SHP77 (cell line): ENCODE measurements at places on chromosomes 12 and 14.

DNA sequence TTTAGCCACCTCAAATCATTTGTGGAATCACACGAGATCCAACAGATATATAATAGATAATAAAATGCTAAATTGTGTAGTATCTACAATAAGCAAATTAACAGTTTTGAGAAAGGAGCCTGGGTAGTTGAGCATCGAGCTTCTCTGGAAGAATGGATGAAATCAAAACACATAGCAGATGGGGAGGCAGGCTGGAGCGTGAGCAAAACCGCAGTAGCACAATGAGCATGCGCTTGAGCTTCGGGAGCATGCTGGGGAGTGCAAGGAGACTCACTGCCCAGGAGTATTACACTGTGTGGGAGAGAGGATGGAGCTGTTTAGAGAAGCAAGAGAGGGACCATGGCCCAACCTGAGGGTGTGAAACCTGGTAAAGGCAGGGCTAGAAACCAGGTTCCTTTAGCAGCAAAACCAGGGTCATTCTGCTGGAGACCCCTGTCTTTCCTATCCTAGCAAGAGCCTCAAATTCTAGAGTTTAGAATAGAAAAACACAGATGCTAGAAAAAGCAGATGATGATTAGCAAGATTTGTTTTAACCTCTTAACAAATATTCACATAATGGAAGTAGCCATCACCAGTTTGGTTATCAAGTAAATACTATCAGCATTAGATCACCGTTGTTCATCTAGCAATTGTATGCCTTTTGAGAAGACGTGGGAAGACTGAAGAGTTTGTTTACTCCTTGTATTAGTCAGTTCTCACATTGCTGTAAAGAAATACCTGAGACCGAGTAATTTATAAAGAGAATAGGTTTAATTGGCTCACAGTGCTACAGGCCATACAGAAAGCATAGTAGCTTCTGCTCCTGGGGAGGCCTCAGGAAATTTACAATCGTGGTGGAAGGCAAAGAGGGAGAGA, 484.8 kb downstream of the EGLN3 start:
- no peak for DNase-seq

DNA sequence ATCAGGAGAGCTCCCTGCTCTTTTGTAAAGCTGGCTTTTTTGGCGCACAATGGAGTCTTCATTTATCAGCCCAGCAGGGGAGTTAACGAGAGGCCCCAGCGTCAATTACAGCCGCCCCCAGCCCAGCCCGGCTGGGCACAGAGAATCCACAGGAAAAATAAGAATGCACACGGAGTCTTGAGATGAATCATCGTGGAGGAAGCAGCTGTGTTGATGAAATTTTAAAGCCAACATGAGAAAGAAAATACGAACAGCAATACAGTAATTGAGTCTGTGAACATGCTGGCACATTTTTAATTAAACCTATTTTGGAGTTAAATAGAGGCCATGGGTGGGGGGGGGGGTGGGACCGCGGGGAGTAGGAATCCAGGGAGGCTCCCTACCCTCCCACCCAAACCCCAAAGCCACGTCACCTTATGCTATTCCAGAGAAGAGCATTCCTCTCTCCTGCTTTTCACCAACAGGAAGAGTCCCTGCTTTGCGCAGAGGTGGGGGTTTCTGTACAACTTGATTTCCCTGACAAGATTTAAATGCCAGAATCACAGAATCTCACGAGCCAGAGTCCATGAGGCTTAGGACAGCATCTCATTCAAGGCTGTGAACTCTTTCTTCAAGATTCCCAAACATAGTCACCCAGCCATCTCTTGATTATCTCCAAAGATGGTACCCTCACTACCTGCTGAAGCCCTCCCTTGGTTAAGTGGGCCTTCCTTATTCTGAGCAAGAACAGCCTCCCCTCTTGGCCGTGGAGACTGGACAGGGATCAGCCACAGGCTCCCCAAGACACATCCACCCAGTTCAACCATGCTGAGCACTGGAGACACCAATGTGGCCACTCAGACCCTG, 50.3 kb downstream of the CCNK start:
- DNase-seq: no peak

GRCh38 chr12:42031847-42032564, 112.7 kb downstream of the GXYLT1 start:
- no peak for DNase-seq

- DNase-seq: no peak
Measured at GRCh38 chr12:16984484-16984883, 378.5 kb upstream of the LMO3 start.

DNA sequence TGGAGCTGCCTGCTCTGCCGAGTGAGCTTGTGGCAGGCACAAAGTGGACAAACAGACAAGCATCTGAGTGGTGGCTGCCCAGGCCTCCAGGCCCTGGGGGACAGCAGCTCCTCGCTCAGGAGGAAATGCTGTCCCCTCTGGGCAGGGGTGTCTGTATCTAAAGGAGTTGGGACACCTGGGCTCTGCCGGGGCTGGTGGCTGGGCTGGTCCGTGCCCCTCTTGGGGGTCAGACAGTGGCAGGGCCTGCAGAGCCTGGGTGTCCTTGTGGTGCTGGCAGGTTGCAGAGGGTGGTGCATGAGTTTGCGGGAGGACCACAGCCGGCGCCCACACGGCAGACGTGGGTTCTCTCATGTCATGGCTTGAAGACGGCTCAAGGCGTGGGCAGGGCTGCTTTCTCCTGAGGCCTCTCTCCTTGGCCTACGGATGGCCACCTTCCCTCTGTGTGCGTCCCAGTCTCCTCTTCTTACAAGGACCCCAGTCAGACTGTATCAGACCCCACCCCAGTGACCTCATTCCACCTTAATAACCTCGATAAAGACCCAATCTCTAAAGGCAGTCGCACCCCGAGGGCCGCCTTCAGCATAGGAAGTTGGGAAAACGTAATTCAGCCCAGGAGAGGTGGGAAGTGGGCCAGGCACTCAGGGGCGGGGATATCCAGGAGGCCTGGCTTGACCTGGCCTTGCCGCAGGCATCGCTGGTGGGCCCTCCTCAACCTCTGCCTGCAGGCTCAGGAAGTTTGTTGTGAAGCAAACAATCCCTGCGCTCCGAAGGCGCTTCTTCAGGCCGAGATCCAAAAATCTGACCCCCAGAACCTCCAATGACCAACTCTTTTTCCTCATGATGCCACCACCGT, 110.0 kb downstream of the KIF26A start:
- no peak for DNase-seq

- DNase-seq: no peak
Measured at GRCh38 chr12:132024758-132025157, 75.0 kb downstream of the EP400 start.

- DNase-seq: no peak
Measured at GRCh38 chr14:46653031-46653755, 1.6 kb upstream of the RPL10L start.

DNA sequence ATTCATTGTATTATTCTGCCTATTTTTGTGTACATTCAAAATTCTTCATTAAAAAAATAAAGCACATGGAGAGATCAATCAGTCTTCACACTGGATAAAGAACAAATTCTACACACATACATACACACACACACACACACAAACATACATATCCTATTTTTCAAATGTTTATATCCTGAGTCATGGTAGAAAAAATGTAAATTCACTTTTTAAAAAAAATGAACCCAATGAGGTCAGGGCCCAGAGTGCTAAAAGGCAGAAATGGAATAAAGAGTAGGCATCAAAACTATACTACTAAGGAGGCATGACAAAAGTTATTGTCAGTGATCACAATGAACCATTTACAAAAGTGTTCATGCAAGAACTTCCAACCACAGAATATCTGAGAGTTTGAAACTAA, 17.3 kb downstream of the GALC start:
- DNase-seq: no peak

DNA sequence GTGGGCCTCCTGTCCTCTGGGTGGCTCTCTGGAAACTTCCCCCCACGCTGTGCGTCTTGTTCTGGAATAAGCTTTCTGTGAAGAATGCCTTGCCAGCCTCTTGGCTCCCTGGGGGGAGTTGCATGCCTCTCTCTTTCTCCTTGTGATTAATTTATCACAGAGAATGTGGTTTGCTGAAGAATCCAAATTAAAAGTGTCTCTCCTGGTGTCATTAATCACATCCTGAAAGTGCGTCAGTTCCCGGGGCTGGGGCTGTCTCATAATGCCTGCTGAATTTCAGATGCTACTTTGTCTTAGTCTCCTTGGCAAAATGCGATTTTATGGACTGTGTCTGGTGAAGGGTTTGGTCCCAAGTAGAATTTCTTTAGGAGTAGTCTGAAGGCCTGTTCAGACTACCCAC, 787.7 kb upstream of the TMEM132C start:
- no peak for DNase-seq

DNA sequence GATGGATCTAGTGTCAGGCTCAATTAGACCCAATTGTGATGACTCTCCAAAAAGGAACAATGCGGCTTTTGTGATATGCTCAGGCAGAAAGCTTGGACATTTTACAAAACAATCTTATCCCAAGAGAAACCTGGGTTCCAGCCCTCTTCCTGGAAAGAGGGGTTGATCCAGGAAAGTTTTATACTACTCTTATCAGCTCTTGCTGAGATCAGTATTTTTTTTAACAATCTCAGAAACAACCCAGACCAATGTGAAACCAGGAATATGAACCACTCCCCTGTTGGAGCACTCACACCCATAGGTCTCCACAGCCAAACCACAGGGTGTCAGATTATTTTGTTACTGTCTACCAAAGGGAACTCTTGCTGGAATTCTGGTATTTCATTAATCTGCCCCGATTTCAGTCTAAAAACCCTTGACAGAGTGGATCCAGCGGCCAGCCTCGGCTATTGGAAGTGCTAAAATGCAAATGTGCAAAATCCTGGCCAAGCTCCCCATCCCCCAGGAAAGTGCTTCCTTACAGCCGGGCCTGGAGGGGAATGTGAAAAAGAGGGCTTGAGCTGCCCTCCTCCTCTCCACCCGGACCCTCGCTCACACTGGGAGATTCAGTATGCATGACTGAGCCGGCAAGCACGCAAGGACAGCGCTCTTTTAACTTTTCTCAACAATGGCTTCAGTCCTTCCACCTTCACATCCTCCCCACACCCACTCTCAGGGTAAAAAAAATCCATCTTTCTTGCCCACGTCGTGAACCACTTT, 4.0 kb downstream of the FBXL14 start:
- no peak for DNase-seq

DNA sequence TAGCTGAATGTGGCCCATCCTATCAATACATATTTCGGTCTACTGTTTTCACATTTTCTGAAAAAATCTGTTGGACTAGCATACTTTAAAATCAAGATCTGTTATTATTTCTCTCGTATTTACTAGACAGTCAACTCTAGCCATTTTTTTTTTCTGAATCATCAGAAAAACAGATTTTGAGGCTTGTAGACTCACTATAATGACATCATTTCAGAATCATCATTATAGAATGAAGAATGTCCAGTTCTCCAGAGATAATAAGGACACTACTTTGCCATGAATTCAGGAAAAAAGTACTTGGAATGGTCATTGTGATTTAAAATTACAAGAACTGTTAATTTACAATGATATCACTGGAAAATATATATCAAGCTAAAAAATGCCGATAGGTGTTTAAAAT, 589.8 kb downstream of the KCNH5 start:
- no peak for DNase-seq

GRCh38 chr12:67299926-67300325, 30.8 kb downstream of the CAND1 start:
- no peak for DNase-seq

DNA sequence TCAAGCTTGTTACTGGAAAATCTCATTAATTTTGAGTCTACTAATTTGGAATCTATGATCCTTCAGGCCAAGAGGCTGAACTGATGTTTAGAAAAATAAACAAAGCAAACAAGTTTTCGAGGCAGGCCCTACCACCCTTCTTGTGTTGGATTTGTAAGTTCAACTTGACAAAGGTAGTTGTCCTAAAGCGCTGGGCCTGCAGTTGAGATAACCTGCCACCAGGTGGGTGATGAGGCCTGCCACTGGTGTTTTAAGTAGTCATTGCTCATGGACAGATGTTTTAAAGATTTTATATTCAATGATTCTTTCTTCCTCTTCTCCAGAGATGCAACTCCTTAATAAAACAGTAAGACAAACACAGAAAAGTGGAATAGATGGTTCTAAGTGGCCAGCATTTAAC, 19.4 kb downstream of the ACVRL1 start:
- no peak for DNase-seq

- peak; percentile 20 for DNase-seq
Measured at GRCh38 chr12:94650143-94651056, at the start of gene TMCC3. Gene TMCC3, minus strand, starts transcription at chr12:94650557. Its CDS starts 127 bp downstream, at chr12:94650430.

GRCh38 chr12:3882896-3883564, 9.8 kb upstream of the PARP11 start:
- no peak for DNase-seq

- DNase-seq: no peak
Measured at GRCh38 chr12:112738531-112738930, 53.0 kb upstream of the RPH3A start.

- DNase-seq: no peak
Measured at GRCh38 chr12:22333186-22333712, 1.3 kb downstream of the ST8SIA1 start.

- DNase-seq: no peak
Measured at GRCh38 chr14:95410838-95411237, 91.1 kb upstream of the CLMN start.

DNA sequence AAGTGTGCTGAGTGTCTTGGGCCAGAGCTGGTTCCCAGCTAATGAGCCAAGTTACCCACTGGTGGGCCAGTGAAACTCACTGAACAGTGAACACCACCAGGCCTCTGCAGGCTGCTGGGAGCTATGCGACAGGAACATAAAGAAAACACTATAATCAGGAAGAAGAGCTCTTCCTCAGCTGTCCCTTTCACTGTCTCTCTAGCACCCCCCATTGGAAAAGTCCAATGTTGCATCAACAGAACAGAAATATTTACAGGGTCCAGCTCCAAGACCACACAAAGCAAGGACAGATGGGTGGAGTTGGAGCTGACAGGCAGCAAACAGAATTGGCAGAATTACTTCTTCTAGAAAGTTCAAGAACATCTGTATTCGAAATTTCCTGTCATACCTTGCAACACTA, 903.6 kb upstream of the TMEM132C start:
- no peak for DNase-seq

DNA sequence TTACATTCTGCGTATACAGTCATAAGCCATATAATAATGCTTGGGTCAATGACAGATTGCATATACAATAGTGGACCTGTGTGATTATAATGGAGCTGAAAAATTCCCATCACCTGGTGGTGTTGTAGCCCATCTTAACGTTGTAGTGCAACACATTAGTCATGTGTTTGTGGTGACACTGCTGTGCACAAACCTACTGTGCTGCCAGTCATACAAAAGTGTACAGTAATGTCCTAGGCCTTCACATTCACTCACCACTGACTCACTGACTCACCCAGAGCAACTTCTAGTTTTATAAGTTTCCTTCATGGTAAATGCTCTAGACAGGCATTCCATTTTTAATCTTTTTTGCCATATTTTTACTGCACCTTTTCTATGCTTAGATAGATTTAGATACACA, 194.8 kb upstream of the SEL1L start:
- DNase-seq: no peak
